CD4-positive, alpha-beta T cell treated with Interleukin-12 subunit alpha and Interleukin-12 subunit beta, for 1 hour (primary cell): ENCODE measurements at places on chromosomes 6 and 20.

DNA sequence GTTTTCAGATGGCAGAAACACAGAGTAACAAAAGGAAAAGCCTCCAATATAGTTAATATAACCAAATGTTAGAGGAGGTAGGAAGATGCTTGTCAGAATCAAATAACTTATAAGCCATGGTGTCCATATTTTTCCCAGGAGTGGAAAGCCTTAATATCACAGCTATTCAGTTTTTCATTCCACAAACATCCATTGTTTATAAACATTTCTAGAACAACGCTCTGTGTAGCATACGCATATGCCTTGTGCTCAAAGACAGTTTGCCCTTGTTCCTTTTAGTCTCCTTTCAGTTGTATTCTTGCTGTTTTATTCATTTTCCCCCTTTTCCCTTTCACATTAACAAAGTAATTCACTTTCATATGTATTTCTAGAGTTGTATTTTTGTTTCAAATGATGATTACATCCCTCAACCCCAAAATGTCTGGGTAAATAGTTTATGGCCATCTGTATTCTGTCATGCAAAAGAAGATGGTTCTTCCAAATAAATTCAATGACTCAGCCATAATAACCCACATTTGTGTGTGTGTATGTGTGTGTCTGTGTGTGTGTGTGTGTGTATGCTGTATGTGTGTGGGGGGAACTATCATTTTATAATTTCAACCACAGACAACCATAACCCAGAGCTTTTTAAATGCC lies 455.7 kb upstream of the SOX4 start:
- DNase-seq: no peak

GRCh38 chr6:81722506-81723223 lies 29.8 kb downstream of the TENT5A start:
- no peak for DNase-seq

- DNase-seq: no peak
Measured at GRCh38 chr6:6751619-6752023, 163.1 kb downstream of the LY86 start.

DNA sequence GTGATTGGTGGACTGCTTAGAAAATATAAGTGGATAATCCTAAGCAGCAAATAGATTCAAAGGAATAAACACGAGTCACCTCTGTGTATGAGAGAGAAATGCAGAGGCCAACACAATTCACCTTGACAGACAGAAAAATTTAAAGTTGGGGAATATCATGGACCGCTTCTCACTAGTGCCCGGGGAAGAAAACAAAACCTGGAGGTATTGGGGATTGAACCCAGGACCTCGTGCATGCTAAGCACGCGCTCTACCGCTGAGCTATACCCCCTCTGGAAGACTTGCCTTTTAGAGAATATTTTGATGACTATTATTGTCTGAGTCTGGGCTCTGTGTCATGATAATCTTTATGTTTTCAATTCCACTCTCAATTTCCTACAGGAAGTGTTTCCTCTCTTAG lies 111.9 kb downstream of the TRIM27 start:
- no peak for DNase-seq

DNA sequence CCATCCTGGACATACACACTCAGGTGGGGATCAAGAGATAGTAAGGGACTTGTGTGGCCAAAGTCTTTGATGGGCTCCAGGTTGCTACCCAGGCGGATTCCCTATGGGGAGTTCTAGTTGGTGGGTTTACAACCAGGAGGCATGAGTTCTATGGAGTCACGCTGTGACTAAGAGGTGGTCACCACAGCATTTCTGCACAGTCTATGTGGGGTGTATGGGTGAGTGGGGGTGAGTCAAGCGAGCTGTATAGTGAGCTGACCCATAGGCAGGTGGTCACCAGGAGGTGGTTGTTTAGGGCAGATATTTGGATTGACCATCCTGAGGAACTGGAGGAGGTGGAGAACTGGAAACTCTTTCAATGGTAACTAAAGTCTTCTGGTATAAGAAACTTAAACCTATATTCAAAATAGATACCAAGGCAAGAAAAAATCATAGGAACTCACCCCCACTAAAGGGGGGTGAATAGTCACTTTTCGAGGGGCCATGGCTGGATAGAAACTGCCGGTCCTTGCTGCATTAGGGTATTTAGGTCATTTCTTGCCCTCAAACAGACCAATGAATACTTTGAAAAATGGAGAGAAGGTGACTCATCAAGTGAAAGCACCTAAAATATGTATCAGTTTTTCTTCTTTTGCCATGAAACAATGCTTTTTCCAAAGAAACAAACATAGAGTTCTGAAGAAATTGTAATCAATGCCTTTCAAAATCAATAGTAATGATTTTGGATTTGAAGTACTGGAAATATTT lies 84.3 kb upstream of the NRN1 start:
- DNase-seq: no peak

- DNase-seq: no peak
Measured at GRCh38 chr6:16028966-16029365, 99.9 kb upstream of the MYLIP start.

DNA sequence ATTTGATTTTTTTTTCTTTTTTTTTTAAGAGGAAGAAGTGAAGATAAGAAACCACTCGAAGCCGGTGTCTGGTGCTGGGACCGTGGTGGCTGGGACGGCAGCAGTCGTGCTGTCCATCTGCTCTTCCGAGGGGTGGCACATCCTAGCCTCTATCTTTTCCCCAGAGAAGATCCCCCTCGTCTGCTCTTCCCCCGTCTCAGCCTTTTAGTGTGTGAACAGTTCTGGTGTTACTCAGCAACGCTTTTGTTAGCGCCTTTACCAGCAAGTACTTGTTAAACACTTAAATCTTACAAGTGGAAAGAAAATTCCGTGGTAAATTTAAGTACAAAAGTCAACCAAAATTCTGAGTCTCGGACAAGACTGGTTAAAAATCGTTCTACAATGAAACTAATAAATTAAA lies 90.1 kb downstream of the RSPH3 start:
- DNase-seq: peak; percentile 10

DNA sequence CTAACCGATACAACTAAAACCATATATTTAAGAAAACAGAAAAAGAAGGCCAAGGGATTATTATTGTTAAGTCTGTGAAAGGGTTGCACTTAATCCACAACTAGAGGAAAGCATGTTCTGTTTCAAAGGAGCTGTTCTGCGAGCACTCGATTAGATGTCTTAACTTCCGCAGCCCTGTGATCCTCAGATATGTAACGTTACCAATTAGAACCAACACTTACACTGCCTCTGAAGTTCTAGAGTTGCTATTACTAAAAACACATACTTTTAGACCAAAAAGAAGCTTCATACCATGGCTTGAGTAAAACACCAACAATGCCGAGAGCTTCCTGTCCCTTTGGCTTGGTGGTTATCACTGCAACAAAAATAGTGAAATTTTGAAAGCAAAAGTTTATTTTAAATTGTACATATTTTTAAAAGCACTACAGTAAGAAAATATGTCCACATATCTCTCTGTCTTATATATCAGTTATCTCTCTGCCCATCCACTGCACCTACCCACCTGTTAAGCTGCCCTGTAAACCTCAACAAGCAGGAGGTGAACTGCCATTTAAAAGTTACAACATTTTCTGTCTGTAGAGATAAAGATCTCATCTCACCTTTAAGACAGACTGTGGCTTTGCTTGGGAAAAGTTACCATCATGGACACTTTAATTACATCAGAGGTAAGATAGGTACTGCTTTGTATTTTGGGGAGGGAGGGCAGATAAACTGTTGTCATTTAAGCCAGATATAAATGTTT lies 7.1 kb upstream of the DUSP22 start:
- peak; percentile 10 for DNase-seq

GRCh38 chr20:8524101-8525016 lies 392.3 kb downstream of the PLCB1 start:
- no peak for DNase-seq

DNA sequence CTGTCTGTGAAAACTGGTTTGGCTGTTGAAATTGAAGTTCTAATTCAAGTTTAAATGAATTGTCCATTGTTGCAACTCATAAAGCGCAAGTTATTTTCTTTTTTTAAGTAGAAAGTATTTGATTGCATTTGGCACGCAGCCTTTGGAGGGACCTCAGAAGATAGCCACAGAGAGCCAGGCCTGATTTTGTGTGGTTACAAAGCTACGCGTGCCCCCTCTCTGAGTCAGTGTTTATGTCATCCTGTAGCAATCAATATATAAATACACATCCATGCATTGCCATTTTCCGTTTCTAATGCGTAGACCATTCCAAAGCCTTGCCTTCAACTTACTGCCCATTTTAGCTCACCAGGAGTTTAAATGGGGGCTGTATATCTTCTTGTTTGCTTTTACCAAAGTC lies 173.2 kb downstream of the TMEM242 start:
- DNase-seq: no peak

DNA sequence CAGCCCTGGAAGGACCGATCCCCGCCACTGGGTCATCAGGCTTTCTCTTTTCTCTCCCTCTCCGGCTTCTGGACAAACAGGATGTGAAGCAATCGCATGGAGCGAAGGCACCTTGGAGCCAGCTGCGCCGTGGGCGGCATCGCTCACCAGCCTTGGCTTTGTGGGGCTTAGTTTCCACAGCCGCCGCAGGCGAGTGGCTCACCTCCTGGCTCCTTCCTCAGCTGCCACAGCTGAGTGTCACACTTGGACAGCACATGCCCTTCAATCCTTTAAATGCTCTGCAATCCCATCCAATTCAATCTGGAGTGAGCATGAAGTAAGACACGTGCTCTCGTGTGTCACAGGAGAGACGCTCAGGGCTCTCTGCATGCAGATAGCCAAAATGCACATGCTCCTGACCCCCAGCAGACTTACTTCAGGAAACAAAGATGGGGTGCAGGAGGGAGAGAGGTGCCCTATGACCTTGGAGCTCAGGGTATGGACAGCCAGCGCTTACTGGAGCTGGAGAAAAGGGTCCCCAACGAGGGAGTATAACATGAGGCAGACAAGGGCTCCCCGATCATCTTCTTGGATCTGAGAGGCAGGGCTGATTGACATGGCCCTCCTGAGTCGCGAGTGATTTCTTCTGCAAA lies 70.9 kb downstream of the BMP7 start:
- DNase-seq: no peak

DNA sequence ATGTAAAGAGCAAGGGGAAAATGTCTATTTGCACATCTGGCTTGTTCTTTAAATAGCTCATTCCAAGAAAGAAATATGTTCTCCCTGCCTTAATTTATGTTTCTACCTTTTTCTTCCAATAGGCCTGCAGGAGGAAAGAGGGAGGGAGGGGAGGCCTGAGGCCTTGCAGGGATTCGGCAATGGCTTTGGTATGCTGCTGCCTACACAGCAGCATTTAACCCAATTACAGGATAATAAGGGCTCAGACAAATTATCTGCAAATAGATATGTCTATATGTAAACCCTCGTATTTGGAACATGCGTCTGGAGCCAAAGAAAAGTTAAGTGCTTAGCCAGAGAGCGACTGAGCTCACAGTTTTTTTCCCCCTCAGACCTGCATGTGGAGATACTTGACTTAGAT lies 277.2 kb downstream of the CDC5L start:
- DNase-seq: no peak

GRCh38 chr6:149887343-149887742 lies 10.6 kb downstream of the RAET1E start:
- DNase-seq: no peak

DNA sequence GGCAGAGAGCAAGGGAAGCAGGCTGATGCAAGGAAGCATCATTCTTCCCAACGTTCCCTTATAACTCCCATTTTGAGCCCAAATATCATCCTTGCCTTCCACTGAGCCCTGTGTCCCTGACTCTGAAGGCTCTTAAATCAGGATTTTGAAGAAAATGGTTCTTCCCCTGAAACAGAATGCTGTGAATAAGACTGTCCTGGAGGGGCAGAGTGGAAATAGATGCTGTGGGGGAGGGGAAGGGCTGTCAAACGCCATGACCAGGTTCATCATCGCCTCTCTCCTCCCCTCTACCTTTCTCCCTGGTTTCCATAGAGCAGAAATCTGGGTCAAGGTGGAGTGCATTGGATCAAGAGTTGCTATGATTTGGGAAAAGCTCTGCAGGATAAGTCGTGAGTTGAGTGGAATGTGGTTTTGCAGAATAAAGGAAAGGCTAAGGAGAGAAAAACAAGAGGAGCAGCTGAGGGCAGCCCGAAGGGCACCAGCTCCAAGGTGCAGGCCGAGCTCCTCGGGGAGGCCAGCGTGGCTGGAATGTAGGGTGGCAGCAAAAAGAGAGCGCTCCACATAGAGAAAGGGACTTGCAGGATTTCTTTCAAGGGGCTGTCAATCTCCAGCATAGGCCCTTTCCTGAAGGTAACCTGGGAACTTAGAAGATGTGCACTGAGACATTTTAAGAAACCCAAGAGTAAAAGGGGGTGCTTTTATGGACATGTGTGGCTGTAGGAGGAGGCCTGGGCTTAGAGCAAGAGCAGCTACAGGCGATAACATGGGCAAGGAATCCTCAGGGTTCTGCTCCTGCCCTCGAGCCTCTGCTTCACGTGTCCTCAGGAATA lies 120.8 kb upstream of the CDYL start:
- DNase-seq: no peak

DNA sequence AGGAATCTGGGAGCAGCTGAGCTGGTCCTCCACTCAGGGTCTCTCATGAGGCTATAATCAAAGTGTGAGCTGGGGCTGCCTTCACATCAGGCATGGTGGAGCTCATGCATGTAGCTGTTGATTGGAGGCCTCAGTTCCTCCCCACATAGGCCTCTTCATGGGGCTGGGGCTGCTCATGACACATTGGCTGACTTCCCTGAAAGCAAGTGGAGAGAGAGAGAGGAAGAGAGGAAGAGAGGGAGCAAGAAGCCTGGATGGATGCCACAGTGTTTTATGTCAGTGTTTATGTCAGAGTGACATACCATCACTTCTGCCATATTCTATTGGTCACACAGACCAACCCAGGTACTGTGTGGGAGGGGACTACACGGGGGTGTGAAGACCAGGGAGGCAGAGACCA lies 43.8 kb downstream of the EYA2 start:
- DNase-seq: no peak

DNA sequence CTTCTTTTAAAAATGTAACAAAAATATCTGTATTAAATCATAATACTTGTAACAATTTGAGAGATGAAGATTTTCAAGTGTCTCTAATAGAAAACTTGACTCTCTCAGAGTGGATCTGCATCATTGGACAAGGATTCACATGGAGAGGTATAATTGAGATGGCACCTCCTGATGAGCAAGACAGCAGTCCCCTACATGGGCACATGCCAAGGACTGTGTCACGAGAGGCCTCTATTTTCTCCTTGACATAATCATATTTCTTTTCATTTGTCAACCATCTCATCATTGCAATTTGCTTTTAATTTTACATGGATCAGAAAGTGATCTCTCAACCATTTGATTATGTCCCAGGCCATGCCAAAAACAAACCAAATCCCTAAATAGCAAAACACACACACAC lies 206.8 kb upstream of the THEMIS start:
- no peak for DNase-seq

DNA sequence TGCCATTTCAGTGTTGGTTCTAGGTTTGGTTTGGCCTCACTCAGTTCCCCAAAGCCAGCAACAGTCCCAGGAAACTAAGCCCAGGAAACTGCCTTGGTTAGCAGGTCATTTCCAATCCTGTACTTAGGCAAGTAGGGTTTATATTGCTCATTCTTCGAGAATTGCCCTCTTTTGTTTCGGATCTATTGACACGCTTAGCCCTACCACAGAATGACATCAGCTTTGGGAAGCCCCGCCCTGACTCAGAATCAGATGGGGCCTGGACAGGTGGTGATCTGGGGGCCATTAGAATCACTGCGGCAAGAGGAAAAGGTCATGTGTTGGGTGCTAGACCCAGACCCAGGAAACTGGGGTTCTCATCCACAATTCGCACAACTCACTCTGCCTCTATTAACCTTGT lies 578.2 kb downstream of the QKI start:
- DNase-seq: no peak

GRCh38 chr6:31659649-31660380 lies 763 bp downstream of the C6orf47 start:
- peak; percentile 43 for DNase-seq
